Mononuclear cell (primary cell): ENCODE measurements at places on chromosomes 2 and 18. TPM values are rescaled to one million over a fixed set of nuclear protein-coding genes. Genes with fewer than 3 reads are reported as not detected.

The HAT1 gene
- total RNA-seq: 39.0 TPM

The UGT1A7 gene
- not detected for total RNA-seq

The ALLC gene
- total RNA-seq: not detected

The OSBPL1A gene
- total RNA-seq: 4.2 TPM

The PDE11A gene
- under 0.01 TPM for total RNA-seq

The MC4R gene
- not detected for total RNA-seq

The MIB1 gene
- 24.3 TPM for total RNA-seq

The MSH6 gene
- total RNA-seq: 30.9 TPM

The STARD6 gene
- not detected for total RNA-seq

The EGR4 gene
- total RNA-seq: 0.52 TPM

The ESPNL gene
- total RNA-seq: 0.10 TPM

The COL4A3 gene
- total RNA-seq: 2.4 TPM

The IL1B gene
- 3,994 TPM for total RNA-seq

The CDK15 gene
- not detected for total RNA-seq

The GPR39 gene
- not detected for total RNA-seq

The BCL11A gene
- total RNA-seq: 11.2 TPM

The CTNNA2 gene
- total RNA-seq: not detected

The RAX gene
- not detected for total RNA-seq

The ANKRD30B gene
- total RNA-seq: not detected

The HOXD11 gene
- total RNA-seq: not detected

The C2orf78 gene
- not detected for total RNA-seq

The AFF3 gene
- 21.9 TPM for total RNA-seq

The CHRNG gene
- total RNA-seq: not detected

The PLEKHA3 gene
- total RNA-seq: 17.6 TPM

The STAT4 gene
- 163 TPM for total RNA-seq

The TMEM247 gene
- total RNA-seq: not detected

The CCDC138 gene
- total RNA-seq: 4.9 TPM

The HOXD4 gene
- 0.21 TPM for total RNA-seq

The LCT gene
- total RNA-seq: 0.10 TPM

The TRAK2 gene
- total RNA-seq: 34.3 TPM

The ZSWIM2 gene
- total RNA-seq: not detected

The CRACDL gene
- total RNA-seq: 1.6 TPM

The CYP27C1 gene
- not detected for total RNA-seq

The LINC00305 gene
- not detected for total RNA-seq

The LIMS4 gene
- 0.10 TPM for total RNA-seq

The LTBP1 gene
- 13.6 TPM for total RNA-seq

The MYO3B gene
- 0.21 TPM for total RNA-seq

The RNF144A gene
- 22.8 TPM for total RNA-seq

The SRD5A2 gene
- total RNA-seq: not detected

The UGT1A4 gene
- not detected for total RNA-seq

The VWC2L gene
- total RNA-seq: under 0.01 TPM

The DNAJC27 gene
- 10.6 TPM for total RNA-seq

The CD28 gene
- 85.3 TPM for total RNA-seq

The ATG16L1 gene
- total RNA-seq: 102 TPM

The IL1A gene
- total RNA-seq: 23.4 TPM

The ESCO1 gene
- total RNA-seq: 38.0 TPM

The TMEM37 gene
- not detected for total RNA-seq

The GKN2 gene
- total RNA-seq: not detected

The GAL3ST2 gene
- total RNA-seq: 2.5 TPM

The ANKRD44 gene
- total RNA-seq: 171 TPM

The OTX1 gene
- not detected for total RNA-seq

The EFHD1 gene
- 0.42 TPM for total RNA-seq

The TFCP2L1 gene
- 0.10 TPM for total RNA-seq

The FMNL2 gene
- 1.2 TPM for total RNA-seq
